Activated T-cell treated with anti-CD3 and anti-CD28 coated beads, Interleukin-2, amount 50 U/mL, for 72 hours (primary cell): ENCODE measurements at places on chromosomes 2 and 18.

DNA sequence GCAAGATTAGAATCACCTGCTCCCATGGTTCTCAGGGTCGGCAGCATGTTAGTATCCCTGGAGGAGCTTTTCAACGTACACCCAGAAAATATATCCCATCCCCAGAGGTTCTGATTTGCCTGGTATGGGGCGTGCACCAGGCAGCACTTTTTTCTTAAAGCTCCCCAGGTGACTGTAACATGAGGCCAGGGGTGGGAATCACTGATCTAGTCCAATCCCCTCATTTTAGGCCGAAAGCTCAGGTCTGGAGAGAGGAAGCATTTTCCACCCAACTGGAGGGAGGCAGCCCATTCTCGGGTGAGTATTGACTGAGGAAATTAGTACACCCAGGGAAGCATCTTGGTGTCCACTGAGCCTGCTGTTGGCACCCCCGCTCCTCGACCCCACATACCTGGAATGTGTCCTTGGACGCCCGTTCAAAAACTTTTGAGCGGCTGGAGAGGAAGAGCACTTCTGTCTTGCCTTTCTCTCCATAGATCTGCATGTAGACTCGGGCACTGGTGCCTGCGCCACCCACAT is 94.3 kb downstream of the LOXHD1 start:
- no peak for DNase-seq

DNA sequence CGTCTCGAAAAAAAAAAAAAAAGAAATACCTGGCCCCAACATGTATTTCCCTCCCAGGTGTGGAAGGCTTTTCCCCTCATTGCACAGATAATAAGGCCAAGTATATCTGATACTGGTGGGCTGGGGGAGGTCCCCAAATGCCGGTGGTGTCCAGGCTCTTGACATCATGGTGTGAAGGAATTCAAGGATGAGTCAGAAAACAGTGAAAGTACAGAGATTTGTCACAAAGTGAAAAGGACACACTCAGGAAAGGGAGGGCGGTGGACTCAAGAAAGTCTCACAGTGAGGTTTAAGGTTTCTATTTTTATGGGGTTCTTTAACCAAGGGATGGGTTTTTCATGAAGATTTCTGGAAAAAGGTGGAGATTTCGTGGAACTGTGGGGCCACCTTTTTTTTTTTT is 37.8 kb upstream of the FZD5 start:
- DNase-seq, result no peak

GRCh38 chr18:59052965-59053820 is 86.5 kb upstream of the SEC11C start:
- no peak for DNase-seq

GRCh38 chr2:215742021-215742420 is 271.3 kb downstream of the MREG start:
- no peak for DNase-seq

GRCh38 chr2:232273903-232274643 is 104.5 kb upstream of the ALPP start:
- no peak for DNase-seq

DNA sequence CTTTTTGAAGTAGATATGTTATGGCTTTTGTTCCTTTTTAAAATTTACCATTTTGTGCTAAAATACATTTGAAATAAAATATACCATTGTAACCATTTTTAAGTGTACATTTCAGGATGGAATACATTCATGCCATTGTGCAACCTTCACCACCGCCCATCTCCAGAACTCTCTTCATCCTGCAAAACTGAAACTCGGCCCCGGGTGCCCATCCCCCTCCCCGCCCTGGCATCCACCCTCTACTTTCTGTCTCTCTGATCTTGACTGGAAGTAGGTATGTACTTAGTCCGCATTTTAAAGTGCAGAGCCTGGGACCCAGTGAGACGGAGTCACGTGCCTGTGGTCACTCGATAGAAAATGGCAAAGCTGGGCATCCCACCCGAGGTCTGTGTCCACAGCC is 45.6 kb downstream of the DIPK1C start:
- no peak for DNase-seq

- no peak for DNase-seq
Observed at GRCh38 chr2:133586978-133587377, 18.7 kb upstream of the NCKAP5 start.

DNA sequence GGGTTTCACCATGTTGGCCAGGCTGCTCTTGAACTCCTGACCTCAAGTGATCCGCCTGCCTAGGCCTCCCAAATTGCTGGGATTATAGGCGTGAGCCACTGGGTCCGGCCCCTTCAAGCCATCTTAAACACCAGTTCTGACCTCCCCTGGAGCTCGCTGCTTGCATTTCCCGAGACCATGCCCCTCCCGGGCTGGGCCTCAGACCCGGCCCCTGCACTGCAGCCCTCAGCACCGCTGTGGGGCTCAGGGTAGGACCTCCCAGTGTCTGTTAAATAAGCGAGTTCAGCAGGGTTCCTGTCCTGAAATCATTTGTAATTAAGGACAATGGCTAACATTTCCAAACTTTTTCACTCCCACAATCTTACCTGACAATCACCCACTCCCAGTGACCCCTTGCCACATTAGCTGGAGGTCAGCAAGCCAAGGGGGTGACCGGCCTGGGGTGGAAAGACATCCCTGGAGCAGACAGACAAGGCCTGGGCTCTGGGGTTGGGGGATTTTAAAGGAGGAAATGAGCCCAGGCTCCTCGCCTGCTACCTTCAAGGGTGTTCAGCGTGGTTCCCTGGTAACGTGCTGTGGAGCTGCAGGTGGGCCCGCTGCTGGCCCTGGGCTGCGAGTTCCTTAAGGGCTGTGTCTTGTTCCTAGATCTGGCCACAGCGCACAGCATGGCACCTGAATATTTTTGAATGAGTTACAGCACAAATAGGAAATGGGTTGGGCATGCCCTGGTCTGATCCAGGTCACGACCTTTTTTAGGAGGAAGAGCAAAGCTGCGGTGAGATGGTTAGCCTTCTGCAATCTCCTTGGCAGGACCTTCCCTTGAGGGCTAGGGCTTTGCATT is 15.1 kb downstream of the CYS1 start:
- no peak for DNase-seq

DNA sequence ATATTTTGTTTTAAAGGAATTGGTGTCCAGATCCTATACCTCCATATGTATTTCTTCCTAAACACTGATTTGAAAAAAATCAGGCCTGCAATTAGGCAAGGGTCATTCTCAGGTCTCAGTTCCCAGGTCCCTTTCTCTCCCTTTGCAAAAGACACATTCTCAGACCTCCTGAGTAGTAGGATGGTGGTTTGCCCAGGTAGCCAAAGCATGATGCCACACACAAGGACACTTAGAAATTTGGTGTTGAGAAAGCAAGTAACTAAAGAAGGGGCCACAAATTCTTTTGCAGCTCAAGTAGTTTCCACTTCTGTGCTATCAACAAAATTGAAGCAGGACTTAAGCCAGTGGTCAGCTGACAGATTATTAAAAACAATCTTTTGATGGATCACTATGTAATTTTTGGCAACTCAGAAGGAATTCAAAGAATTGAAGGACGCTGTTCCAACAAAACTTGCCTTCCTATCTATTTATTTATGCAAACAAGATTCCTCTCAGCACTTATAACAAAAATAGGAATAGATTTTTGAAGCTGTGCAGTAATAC is 6.6 kb upstream of the MYO5B start:
- DNase-seq, result no peak
